ENCODE measurements at places on chromosomes 11 and 22.

GRCh38 chr11:71309611-71310010, 57.2 kb upstream of the SHANK2 start:
- DNase-seq: no peak

DNA sequence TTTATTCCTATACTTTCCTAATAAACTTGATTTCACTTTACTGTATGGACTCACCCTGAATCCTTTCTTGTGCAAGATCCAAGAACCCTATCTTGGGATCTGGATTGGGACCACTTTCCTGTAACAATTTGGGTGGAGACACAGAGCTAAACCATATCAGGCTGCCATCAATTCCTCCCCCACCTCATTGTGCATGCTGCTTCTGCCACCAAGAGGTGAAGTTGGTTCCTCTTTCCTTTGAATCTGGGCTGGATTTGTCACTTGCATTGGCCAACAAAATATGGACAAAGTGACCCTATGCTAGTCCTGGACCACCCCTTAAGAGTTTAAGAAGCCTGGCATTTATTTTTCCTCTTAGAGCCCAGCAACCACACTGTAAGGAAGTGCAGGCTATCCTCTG, 39.4 kb upstream of the CEP295 start:
- DNase-seq: no peak

GRCh38 chr11:2109541-2110019, 29.6 kb downstream of the IGF2 start:
- DNase-seq: no peak

- DNase-seq: no peak
Observed at GRCh38 chr11:62539238-62539925, 7.2 kb downstream of the AHNAK start.

- DNase-seq: no peak
Observed at GRCh38 chr11:43516316-43516850, 157.7 kb downstream of the TTC17 start.

GRCh38 chr22:20792966-20793728, 19.2 kb downstream of the SERPIND1 start:
- no peak for DNase-seq

GRCh38 chr11:13101644-13102512, 92.8 kb downstream of the RASSF10 start:
- no peak for DNase-seq

DNA sequence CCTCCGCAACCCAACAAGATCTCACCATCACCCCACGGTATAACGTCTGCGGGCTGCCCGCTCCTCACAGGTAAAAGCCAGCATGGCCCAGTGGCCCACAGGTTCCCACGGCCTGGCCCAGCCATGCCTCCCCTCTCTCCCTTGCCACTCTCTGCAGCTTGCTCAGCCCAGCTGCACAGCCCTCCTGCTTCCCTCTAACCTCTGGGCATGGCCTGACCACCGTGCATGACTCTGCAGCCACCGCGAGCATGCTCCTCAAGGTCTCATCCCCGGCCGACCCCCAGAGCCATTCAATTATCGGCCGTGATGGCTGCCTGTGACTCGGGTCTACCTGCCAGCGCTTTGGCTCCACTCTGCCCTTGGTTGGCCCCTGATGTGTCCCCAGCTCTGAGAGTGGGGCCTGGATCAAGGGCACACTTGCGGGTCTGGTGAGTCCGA, 185.5 kb downstream of the CTTN start:
- no peak for DNase-seq

GRCh38 chr22:44661070-44661469, 40.9 kb upstream of the PRR5 start:
- DNase-seq: no peak

- DNase-seq: no peak
Observed at GRCh38 chr22:31818481-31819392, 64.9 kb downstream of the DEPDC5 start.

GRCh38 chr11:130429120-130429681, 792 bp upstream of the ADAMTS8 start:
- no peak for DNase-seq

DNA sequence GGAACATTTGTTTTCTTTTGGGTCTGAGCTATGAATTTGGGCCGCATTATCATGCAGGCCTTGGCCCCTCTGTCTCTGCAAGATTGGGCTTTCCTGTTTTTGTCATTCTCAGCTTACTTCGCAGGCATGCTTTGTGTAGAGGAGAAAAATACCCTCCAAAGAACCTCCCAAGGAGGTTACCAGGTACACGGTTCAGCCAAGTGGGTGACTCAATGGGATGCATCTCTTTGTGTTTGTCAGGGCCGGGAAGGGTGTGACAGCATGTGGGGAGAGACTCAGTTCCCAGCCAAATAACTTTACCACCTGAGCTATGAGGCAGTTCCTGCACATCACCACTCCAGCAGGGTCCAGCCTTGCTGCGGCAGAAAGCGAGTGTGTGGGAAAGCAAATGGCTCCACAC, 47.8 kb upstream of the CLDN5 start:
- DNase-seq: no peak

GRCh38 chr11:112400476-112401014, 139.9 kb upstream of the PLET1 start:
- DNase-seq: no peak

DNA sequence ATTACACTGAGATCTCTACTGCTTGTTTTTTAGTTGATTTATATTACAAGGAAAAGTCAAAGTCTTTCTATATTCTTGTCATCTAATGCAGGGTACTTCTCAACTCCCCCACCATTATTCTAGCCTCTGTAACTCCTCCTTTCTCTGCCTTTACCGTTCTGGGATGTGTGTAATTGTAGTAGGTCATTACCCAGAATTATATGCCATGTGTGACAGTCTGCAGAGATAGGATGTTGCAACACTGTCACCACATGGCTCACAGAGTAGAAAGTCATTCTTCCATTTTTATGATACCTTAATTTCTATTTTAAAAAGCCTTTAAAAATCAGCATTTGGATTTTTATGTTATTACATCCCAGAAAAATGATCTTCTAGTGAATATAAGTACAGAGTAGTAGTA, 32.7 kb downstream of the ZNF143 start:
- no peak for DNase-seq

DNA sequence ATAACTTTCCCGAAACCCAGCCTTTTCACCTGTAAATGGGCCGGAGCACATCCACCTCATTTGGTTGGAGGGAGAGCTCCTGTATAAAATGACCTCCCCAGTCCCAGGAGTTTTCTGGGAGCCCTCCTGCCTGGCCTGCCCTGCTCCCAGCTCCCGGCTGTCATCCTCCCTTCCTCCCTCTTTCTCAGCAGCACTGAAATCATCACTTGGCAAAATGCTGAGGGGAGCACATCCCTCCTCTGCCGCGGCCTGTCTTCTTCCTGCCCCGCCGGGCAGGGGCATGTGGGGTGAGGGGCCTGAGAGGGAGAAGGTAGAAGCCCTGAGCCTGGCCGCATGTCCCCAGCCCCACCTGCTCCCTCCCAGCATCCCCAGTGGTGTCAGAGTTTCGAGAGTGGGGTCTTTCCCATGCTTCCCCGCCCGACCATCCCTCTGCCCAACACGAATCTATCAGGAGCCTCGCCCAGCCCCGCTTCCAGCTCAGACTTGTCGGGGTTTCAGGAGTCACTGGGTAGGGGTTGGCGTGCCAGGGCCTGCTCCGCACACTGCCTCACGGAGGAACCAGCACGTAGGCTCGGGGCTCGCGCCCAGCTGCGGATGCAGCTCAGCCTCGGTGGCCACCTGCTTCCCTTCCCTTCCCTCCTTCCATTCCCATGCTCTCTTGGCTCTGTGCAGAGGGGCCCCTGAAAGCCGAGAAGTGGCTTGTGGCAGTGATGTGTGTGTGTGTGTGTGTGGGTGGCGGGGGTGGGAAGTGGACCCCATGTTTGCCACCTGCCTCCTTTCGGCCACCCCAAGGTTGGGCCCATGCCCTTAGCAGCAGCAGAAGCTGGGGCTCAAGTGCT, 37.1 kb downstream of the NECTIN1 start:
- DNase-seq: no peak

DNA sequence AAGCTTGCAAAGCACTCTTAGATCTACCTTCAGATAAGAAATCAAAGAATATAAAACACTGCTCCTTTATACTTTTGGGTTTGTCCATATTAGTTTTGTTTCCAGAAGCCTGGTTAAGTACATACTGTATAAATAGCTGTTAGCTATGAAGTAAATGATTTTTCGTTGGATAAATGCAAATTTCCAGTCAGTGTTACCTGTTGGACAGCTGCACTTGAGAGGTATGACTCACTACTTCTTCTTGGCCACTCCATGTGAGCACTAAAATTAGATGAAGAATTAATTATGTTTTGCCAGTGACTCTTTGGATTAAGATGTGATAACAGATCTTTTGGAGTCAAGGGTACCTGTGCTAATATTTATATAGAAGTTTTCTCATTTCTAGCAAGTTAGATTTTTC, 9.5 kb upstream of the TSG101 start:
- no peak for DNase-seq

GRCh38 chr22:47166446-47167016, 404.1 kb downstream of the TBC1D22A start:
- DNase-seq: no peak

GRCh38 chr11:34915136-34916014, 804 bp downstream of the APIP start:
- no peak for DNase-seq

- no peak for DNase-seq
Observed at GRCh38 chr11:76237000-76237649, 30.8 kb upstream of the WNT11 start.

Data from CD4-positive, alpha-beta T cell treated with Interferon gamma for 1 hour (primary cell).